Stomach (tissue), 19 donors: ENCODE measurements at places on chromosomes 4 and X. TPM values are rescaled to one million over a fixed set of nuclear protein-coding genes. Genes with fewer than 3 reads are reported as not detected.

DNA sequence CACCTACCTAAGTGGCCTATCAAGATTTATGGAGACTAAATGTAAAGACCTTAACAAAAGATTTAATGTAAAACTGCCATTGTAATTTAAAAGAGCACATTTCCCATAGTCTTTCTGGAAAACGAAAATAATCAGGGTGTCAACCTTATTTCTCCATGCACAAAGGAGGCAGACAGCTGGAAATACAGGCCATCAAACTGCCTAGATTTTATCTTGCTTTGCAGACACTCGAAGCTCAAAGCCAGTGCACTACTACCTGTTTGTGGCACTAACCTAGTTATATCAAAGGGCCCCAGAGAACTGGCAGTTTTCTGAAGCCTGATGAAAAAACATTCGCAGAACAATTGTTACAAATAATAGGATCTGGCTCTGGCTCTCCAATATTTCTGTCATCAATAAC is 863.9 kb downstream of the STPG2 start:
- no peak for DNase-seq

GRCh38 chr4:3421470-3421869 is 20.3 kb upstream of the HGFAC start:
- DNase-seq = no peak

GRCh38 chr4:55768291-55768690 is 51.3 kb upstream of the EXOC1L start:
- no peak for DNase-seq

SPANXD gene
- not detected for total RNA-seq

DNA sequence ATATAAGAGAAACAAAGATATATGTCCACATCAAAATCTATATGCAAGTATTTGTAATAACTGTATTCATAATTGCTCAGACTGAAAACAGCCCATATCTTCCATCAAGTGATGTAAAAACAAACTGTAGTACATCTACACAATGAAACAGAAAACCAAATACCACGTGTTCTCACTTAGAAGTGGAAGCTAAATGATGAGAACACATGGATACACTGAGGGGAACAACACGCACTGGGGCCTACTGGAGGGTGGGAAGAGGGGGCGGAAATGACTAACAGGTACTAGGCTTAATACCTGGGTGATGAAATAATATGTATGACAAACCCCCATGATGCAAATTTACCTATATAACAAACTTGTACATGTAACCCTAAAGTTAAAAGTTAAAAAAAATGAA is 42.7 kb downstream of the UBA6 start:
- no peak for DNase-seq

DNA sequence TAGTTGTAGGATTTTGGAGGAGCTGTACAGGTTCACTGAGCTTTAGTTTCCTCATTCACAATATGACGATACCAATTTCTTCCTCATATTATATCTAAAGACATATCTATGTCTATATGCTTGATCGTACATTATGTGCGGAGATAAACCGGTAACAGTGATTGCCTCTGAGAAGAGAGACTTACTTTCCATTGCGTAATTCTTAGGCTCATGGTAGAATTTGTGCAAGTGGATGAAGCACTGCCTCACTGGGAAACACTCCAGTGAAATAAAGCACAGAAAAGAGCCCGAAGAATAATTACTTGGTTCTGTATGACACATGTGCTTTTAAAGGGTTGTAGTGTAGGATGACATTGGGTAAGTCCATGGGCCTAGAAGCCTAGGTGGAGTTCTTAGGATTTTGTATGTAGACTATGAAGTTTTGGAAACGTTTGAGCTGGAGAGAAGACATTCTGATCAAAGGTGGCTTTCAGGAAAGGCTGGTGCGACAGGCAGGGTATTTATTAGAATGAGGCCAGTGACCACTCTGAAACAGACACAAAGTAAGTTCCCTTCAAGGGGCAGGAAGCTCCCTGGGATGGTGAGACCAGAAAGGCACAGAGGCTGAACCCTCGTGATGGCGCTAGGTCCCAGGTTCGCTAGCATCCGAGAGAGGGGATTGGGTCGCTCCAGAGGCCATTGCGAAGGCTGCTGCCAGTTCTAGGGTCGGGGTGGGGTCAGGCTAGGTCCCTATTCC is 649 bp upstream of the VBP1 start:
- no peak for DNase-seq

MAGED2 gene
- total RNA-seq = 83.9 TPM

CORIN gene
- not detected for total RNA-seq

GRCh38 chr4:77473509-77473908 is 132.1 kb upstream of the CXCL13 start:
- peak; percentile 10 for DNase-seq

- DNase-seq = no peak
Observed at GRCh38 chr4:54308110-54308509, 79.0 kb downstream of the PDGFRA start.

TREX2 gene
- 13.3 TPM for total RNA-seq

- no peak for DNase-seq
Observed at GRCh38 chrX:153336988-153337387, 3.0 kb downstream of the ZNF275 start.

DNA sequence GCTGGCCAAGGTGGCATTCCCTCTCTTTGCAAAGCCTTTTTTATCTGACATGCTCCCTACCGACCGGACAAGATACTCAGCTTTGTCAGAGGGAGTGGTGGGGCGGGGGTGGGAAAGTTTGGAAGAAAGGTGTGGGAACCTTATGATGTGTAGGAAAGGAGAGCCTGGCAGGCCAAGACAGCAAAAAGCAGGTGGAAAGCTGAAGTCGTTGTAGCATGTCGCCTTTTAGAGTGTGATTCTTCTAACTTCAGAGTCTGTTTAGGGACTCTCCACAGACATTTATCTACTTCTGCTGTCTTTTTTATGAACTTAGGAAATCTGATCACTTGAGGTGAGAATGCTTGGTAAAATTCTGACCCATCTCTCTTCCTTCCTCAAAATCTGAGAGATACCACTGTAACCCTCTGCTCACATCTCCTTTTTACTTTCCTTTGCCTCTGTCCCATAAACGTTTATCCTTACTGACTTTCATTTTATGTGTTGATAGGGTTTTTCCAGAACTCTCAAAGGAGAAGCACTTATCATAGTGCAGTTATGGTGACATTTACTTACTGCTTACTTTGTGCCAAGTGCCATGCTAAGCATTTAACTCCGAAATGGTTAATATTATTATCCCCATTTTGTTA is 8.2 kb upstream of the RUFY3 start:
- no peak for DNase-seq

DNA sequence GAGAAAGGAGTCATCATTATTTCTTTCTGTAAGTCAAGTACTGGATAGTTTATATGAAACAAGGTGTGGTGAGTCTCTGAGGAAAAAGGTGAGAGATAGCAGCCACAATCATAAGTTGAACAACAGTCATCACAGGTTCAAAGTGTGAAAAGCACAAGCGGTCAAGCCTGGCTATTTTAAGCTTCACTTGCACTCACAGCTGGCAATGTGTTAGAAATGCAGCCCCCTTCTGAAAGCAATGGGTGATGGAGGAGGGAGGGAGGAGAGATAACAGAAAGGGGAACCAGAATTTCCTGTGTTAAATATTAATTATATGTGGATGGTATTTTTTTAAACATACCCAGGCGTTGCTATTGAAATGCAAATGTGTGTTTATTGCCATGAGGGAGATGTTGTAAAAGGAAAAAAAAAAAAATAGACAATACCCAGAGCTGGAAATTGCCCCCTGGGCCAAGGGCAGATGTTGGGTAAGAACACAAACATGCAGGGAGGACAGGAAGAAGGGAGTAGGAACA is 26.9 kb upstream of the BMP3 start:
- no peak for DNase-seq

DNA sequence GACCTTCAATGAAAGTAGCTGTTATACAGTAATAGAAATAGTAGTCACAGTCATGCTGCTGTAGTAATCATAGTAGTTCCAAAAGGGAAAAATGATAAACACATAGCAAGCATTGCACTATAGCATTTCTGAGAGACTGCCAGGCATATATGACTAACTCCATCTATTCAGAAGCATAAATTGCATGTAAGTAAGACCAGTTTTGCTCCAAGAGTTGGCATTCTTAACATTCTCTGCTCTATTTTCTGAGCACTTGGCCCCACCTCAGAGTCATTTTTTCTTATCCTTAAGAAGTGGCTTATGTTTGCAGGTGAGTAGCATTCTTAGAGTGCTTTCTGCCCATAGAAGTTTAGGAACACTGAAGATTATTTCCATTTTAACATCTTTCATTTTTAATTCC is 490.3 kb upstream of the TECRL start:
- DNase-seq = no peak

DNA sequence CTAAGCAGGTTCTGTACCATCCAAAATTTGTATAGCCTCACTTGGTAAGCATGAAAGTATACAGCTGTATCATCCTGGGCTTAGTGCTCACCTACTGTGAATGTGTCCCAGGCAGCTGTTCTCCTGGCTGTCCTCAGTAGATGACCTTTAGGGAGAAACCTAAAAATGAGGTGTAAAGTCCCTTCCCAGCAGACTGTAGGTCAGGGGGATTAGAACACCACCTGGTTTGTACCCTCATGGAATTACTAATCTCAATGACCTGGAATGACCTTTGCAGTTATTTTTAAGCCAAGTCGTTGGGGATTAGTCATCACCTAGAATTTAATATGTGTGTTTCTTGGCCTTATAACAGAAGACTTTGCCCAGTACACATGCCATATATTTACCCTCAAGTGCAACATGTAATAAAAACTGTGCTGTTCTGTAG is 39.1 kb upstream of the MBTPS2 start:
- no peak for DNase-seq

DNA sequence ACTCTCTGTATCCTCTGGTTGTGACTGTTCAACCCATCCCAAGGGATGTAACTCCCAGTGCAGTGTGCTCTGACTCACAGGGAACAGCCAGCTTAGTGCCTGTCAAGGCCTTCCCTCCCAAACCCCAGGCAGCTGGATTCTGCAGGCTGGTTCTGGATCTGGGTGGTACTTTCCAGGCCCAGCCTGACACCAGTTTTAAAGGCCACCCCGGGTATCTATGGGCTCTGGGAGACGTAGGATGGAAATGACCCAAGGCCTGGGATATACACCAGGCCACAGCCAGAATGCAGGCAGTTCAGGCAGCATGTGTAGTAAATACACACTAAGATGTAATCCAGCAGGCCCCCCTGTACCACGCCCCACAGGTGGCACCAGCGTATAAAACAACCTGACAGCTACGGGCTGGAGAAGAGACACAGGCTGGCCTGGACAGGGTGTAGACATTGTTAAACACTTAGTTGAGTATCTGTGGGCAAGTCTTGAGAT is 64.2 kb downstream of the SPINK2 start:
- no peak for DNase-seq

- DNase-seq = no peak
Observed at GRCh38 chrX:39944416-39944815, 153.3 kb downstream of the BCOR start.

DNA sequence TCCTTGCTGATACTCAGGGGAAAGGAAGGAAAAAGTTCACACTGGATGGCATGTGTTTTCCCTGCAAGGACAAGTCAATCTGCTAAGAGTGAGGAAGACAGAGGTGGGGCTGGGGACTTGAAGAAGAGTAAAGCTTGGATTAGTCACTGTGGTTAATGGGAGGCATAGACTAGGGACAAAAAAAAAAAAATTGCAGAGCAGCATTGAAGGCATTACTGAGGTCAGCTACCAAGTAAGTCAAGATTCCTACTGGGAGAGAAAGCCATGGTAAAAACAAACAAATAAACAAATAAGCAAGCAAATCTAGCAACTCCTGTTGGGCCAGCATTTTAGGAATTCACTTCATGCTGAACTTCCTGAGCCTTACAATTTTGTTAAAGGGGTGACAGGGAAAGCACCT is 58.2 kb upstream of the GPC4 start:
- DNase-seq = no peak

GRCh38 chr4:106527316-106527715 is 158.7 kb upstream of the GIMD1 start:
- DNase-seq = no peak

GRCh38 chr4:122776916-122777315 is 44.4 kb downstream of the BBS12 start:
- peak; percentile 44 for DNase-seq

DNA sequence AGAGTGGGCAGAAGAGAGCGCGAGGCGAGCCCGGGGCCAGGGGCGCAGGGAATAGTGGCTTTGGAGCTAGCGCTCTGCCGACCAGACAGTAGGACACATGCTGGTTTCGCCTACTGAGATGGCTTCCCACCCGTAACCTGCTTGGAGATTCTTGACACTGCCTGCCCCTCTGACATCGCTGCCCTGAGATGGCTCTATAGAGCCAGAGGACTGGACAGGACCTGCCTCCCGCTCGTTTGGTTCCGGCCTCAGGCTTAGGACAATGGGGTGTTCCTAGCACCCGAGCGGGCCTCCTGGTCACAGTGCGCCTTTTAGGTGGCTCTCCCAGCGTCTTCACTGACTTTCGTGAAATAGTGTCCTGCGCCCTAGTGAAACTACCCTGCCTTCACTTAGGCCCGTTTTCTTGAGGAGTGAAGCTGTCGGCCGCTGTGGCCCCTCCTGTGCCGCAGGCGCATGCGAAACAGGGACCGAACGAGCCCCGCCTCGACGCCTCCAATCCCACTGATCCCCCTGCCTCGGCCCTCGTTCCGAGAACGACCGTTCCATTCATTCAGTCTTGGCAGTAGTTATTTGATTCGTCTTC is 608 bp downstream of the TAF1 start:
- no peak for DNase-seq

DNA sequence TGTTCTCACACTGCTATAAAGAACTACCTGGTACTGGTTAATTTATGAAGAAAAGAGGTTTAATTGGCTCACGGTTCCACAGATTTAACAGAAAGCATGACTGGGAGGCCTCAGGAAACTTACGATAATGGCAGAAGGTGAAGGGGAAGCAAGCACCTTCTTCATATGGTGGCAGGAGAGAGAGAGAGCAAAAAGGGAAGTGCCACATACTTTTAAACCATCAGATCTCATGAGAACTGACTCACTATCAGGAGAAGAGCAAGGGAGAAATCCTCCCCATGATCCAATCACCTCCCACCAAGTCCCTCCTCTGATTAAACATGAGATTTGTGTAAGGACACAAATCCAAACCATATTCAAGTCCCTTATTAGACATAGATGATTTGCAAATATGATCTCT is 12.3 kb upstream of the RAP2C start:
- no peak for DNase-seq

CXCL11 gene
- total RNA-seq = not detected

ZNF141 gene
- 22.8 TPM for total RNA-seq

DNA sequence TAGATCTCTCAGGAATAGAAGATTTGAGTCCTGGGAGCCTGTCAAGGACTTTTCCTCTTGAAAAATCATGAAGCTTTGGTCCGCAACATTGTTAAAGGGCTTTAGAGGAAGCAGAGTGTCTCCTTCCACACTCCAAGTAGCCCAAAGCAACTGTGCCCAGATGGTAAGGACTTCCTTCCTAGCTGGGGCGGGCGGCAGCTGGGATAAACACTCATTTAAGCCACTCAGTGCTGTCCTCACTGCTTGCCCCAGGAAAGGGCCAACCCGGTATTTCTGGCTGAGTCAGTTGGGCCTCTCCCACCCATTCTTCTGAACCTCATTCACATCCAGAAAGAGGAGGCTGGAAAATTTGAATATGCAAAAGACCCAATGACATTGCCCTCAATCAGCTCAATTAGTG is 144.3 kb downstream of the CHIC2 start:
- DNase-seq = peak; percentile 37

SPOCK3 gene
- total RNA-seq = 6.1 TPM
